Stimulated activated naive CD4-positive, alpha-beta T cell treated with Interleukin-2 at 50 U/mL for 16 hours (primary cell): ENCODE measurements at places on chromosomes 2 and 18.
A peak's percentile ranks its signal among the peaks of the same experiment; 100 is the strongest.

DNA sequence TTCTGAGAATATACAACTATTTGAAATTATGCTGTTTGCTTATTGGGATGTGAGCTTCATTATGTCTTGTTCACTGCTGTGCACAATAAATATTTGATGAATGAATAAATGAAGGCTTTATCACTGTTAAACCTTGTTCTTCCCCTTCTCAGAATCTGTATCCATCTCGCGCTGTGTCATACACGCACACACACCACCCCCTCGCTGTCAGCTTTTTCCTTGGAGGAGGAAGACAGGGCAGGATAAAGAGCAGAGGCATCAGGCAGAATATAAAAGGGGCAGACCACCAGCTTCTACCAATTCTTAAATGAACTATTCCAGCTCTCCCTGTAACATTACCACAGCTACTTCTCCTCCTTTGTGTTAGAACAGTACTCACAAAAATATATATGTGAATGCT, 75.0 kb downstream of the CD226 start:
- no peak for DNase-seq

DNA sequence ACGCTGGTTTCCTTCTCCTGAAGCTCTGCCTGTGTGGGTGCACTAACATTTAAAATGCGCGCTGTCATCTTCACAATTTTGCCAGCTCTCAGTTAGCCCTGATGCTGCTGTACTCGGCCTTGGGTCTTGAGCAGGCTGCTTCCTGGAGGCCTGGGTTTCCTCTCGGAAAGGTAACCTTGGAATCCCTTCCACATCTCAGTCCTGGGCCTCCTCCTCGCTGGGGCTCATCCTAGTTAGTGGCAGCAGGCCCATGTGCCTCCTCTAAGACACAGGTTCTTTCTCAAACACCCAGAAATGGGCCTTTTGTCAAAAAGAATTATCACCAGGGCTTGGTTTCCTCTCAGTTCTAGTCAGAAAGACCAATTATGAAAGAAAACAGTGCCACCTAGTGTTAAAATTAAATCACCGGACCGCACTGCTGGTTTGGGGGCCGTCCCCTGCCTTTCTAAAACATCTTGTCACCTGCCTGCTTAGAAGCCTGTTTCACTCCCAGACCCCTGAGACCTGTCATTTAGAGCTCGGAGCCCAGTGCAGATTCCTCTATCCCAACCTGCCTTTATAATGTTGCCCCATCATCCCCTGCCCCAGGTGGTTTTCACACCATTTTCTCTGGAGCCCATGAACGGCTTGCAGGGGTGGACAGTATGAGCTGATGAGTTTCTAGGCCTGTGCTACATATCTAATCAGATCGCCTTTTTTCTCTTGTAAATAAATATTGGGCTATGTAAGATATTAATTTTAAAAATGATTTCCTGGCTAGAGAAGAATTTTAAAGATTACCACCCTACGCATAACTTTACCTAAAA, 42.4 kb downstream of the HK2 start:
- DNase-seq: peak; percentile 11

DNA sequence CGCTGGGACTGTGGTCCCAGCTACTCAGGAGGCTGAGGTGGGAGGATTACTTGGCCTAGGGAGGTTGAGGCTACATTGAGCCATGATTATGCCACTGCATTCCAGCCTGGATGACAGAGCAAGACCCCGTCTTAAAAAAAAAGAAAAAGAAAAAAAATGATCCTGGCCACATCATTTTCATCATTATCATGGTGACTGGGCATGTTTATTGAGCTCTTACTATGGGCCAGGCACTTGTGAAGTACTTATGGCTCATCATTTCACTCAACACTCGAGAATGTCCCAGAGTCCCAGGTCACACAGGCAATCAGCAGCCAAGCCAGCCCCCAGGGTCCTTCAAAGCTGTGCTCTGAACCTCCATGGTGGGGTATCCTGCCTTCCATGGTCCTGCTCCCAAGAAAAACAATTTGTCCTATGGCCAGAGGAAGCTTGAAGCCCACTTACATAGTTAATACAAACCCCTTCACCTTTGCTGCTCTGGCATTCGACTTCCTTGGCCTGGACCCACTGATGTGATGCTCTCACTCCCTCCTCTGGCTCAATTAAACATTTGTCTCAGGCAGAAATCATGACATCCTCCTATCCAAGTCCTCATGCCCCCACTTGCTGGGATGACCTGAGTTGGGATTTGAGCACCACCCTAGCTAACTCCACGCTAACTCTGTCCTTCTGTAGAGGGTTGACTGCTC, 3.8 kb upstream of the CNNM4 start:
- no peak for DNase-seq

- no peak for DNase-seq
Observed at GRCh38 chr2:68458981-68459380, 8.1 kb downstream of the FBXO48 start.

- no peak for DNase-seq
Observed at GRCh38 chr2:218607436-218608115, at the start of gene PLCD4. Gene PLCD4 (plus strand): TSS chr2:218607899. CDS start chr2:218615740, 7,841 bp downstream.

- DNase-seq: no peak
Observed at GRCh38 chr2:119697290-119698020, 18.5 kb downstream of the TMEM177 start.

DNA sequence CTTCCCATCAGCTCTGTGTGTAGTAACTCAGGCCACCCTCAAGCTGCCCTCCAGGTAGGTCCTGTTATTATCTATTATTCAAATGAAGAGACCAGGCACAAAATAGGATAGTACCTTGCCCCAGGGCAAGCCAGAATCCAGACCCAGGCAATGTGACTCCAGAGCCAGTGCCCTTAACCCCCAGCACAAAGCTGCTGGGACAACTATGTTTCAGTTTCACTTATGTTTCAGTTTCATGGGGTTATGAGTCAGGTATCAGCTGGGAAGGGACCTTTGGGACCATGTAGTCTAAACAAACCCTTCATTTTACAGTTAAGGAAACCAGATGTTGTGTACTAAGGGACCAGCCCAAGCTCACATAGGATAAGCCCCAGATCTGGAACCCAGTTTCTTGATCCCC, 10.0 kb downstream of the HK2 start:
- peak; percentile 7 for DNase-seq

GRCh38 chr2:9824441-9824840, 18.8 kb upstream of the TAF1B start:
- no peak for DNase-seq

GRCh38 chr2:37784071-37784758, 112.8 kb upstream of the CDC42EP3 start:
- DNase-seq: no peak

DNA sequence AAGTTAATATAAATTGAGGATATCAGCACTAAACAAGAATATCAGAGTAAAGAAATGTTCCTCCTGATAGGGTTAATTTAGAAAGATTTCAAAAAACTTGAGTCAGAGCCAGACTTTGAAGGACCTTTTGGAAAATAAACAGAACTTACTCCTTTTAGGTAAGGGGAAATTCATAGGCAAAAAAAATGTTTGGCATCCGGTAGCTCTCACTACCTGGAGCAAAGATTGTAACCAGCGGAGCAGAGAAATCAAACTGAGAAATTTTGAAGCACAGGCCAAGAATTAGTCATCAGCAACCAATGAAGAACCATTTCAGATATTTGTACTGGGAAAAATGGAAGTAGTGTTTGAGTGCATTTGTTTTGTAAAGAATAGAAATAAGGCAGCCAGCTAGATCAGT, 113.0 kb downstream of the ICA1L start:
- no peak for DNase-seq

- peak; percentile 79 for DNase-seq
Observed at GRCh38 chr2:37585982-37586621, 85.3 kb downstream of the CDC42EP3 start.

- DNase-seq: no peak
Observed at GRCh38 chr2:175535631-175536030, 354.1 kb upstream of the ATP5MC3 start.

GRCh38 chr2:199025146-199025545, 432.6 kb downstream of the SATB2 start:
- DNase-seq: no peak

- no peak for DNase-seq
Observed at GRCh38 chr18:36450264-36450663, 152.8 kb downstream of the FHOD3 start.

DNA sequence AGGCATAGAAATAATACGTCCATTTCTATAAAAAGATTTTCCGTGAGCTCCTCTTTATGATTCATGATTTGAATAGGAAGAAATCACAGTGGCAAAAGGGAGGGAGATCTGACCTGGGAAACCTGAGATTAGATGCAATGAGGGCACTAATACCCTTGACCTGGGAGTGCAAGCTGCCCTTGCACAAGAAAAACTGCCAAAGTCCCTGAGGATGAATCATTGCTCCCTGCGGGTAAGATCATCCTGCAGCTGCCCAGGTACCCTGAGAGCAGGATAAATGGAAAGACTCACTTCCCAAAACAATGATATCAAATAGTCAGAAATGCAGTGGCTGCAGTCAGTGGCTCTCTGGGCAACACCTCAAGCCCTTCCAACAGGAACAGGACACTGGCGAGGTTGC, 11.6 kb downstream of the FHL2 start:
- no peak for DNase-seq

DNA sequence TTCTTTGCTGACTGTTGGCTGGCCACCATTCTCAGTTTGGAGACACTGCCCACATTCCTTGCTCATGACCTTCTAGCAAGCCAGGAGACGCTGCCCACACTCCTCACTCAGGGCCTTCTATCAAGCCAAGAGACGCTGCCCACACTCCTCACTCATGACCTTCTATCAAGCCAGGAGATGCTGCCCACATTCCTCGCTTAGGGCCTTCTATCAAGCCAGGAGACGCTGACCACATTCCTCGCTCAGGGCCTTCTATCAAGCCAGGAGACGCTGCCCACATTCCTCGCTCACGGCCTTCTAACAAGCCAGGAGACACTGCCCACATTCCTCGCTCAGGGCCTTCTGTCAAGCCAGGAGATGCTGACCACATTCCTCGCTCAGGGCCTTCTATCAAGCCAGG, 131.3 kb upstream of the CBLN2 start:
- DNase-seq: no peak

DNA sequence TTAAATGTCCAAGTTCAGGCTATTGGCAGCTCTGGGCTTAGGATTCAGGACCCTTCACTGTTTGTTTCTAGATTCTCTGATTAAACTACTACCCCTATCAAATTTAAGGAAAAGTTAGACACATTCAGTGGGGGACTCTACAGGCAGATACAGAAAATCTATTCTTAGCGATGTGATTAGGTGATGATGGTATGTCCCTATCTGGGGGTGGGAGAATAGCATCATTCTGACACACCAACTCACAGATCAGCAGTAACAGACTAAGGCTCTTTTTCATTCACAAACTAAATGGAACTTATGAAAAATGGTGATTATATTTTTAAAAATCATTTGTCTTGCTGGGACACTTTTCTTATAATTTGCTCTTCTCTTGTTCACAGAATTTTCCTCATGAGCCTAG, 232.9 kb upstream of the CDH2 start:
- no peak for DNase-seq

DNA sequence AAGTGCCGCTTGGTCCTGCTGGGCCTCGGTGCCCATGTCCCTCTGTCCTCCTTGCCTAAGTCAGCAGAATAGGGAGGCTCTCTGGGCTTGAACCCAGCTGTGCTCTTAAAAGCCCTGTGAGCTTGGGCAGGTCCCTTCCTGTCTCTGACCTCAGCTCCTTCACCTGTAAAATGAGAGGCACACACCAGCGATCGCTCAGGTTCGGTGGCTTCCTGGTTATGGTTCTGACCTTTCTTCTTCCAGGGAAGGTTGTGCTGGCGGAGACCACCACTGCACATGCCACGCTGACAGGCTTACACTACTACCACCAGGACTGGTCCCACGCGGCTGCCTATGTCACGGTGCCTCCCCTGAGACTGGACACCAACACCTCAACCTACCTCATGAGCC, 36.1 kb upstream of the MAPRE3 start:
- DNase-seq: no peak

- DNase-seq: no peak
Observed at GRCh38 chr2:873651-874580, 76.7 kb upstream of the SNTG2 start.
